ENCODE measurements at places on chromosomes 16 and 17.

GRCh38 chr16:27547134-27547533 lies 2.6 kb downstream of the GTF3C1 start:
- no peaks in the 10 kb centered on the region for H3K36me3 ChIP-seq
- no peaks in the 10 kb centered on the region for H3K27me3 ChIP-seq
- no peak overlapping the region for H3K4me3 ChIP-seq
- no peak overlapping the region for H3K27ac ChIP-seq
- peaks cover 8% of the 10 kb centered on the region for H3K4me1 ChIP-seq

GRCh38 chr17:46977348-46977747 lies 1.7 kb downstream of the RPRML start:
- peaks cover 18% of the 10 kb centered on the region for H3K27me3 ChIP-seq
- H3K36me3 ChIP-seq: no peaks in the 10 kb centered on the region
- no peak overlapping the region for H3K27ac ChIP-seq
- H3K4me1 ChIP-seq: no peaks in the 10 kb centered on the region

- H3K4me1 ChIP-seq: no peaks in the 10 kb centered on the region
- no peak overlapping the region for H3K4me3 ChIP-seq
- H3K27me3 ChIP-seq: no peaks in the 10 kb centered on the region
Measured at GRCh38 chr17:67044940-67045339, 586 bp downstream of the CACNG1 start.

DNA sequence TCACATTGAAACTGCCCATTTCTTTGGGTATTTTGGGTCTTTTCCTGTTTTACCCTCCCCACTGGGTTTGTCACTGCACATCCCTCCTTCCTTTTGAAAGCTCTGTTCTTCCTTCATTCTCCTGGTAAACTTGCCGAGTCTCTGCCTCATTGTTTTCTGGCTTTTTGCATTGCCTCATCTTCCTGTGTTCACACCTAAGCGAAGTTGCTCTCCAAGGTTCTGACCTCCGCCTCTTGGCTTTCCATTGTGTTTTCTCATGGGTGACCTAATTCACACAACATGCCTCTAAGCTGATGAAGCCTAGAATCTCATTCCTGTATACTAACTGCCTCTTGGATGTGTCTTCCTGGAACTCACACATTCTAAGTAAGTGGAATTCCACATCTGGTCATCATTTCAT lies 1096.1 kb upstream of the EEF2KMT start:
- H3K4me3 ChIP-seq: no peak overlapping the region
- H3K27me3 ChIP-seq: no peaks in the 10 kb centered on the region
- no peak overlapping the region for H3K27ac ChIP-seq
- H3K36me3 ChIP-seq: no peaks in the 10 kb centered on the region

DNA sequence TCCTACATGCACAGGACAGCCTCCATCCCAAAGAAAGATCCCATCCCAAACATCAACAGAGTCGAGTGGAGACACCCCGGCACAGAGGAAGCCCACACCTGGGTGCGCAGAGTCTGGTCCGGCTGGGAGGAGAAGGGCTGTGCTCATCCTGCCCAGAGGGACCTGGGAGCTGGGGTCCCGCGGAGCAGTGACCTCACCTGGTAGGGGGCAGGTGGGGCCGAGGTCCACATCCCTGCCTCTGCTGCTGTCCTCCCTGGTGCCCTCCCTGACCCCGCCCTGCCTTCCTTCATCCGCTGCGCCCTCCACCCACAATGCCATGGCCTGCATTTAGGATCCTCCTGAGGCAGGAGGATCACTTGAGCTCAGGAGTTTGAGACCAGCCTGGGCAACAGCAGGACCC lies 2.9 kb downstream of the C16orf90 start:
- H3K4me3 ChIP-seq: no peak overlapping the region
- DNase-seq: no peak
- H3K27ac ChIP-seq: no peak overlapping the region
- no peaks in the 10 kb centered on the region for H3K4me1 ChIP-seq
- H3K36me3 ChIP-seq: no peaks in the 10 kb centered on the region

- DNase-seq: peak; percentile 55
- no peak overlapping the region for H3K4me3 ChIP-seq
- H3K27ac ChIP-seq: no peak overlapping the region
Measured at GRCh38 chr16:57023541-57024249, 34.3 kb downstream of the NLRC5 start.

- no peak overlapping the region for H3K27ac ChIP-seq
- DNase-seq: no peak
- no peaks in the 10 kb centered on the region for H3K36me3 ChIP-seq
- H3K4me3 ChIP-seq: no peak overlapping the region
Measured at GRCh38 chr17:32904891-32905290, 23.1 kb upstream of the TMEM98 start.

DNA sequence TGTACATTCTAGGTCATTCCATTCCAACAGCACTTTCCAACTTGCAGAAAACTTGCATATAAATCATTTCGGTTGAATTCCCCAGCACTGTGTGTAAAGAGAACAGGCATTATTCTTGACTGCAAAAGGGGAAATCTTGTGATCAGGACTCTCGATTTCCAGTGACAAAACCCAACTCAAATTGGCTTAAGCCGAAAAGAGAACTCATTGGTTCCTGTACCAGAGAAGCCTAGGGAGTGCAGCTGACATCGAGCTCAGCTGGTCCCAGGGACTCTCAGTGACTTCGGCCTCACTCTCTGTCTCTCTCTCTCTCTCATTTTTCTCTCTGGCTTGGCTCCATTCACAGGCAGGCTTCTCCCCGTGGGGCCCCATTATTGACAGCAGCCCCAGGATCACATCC lies 30.7 kb downstream of the CD300LF start:
- no peak overlapping the region for H3K4me3 ChIP-seq
- no peaks in the 10 kb centered on the region for H3K27me3 ChIP-seq
- no peaks in the 10 kb centered on the region for H3K4me1 ChIP-seq
- DNase-seq: no peak
- no peak overlapping the region for H3K27ac ChIP-seq

All from Peyer's patch (tissue), 4 donors.